ENCODE measurements at places on chromosomes 12 and 14.

DNA sequence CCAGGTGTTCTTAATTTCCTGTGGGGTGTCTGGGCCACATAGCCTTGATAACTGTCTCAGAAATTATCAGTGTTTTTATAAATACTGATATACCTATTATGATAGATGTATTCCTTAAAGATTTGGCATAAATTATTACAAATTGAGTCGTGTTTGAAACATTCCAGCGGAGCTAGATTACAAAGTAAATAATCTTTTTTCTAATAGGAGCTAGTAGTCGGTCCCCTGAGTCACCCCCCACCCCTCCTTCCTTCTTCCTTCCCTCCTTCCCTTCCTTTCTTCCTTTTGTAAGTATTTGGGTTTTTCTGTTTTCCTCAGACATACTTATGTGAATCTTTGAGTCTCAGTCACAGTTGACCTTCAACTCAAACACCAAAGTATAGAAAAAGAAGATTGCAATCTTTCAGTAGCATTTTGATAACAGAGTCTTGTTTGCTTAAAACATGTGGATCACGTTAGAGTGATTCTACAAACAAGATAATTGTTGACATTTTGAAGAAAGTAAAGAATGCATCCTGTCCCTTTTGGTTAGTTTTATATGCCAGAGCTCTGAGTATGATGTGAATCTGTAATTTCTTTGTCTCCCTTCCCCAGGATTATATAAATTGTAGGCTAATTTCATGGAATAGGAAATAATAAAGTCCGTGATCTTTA lies 264.0 kb downstream of the FUT8 start:
- no peak for DNase-seq

- no peak for DNase-seq
Measured at GRCh38 chr12:93288626-93289025, 89.1 kb upstream of the NUDT4 start.

DNA sequence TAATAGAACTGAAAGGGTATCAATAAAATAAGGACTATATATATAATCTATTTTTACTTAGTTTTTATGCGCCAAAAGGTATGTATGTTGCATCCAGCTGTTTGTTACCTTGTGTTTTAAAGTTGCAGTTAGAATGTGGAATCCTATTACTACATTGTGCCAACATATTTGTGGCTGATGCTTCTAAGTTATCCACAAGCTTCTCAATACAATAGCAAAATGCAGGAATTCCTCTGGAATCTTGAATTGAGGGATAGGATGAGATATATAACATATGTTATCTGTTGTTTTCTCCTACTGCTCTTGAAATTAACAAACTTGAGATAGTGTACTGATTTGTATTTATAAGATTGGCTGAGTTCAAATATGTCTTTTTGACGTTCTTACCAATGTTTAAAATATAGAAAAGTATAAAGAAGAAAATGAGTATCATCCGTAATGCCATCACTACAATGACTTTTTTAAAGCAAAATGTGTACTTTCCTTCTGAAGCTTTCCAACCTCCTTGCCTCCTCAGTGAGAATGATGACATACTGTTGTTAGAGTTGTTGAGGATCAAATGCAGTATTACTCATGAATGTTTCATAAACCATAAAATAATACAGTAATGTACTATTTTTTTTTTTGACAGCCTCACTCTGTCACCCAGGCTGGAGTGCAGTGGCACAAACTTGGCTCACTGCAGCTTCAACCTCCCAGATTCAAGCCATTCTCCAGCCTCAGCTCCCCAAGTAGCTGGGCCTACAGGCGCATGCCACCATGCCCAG lies 6.6 kb downstream of the RAP1B start:
- DNase-seq = no peak

GRCh38 chr14:61262082-61262481 lies 19.1 kb downstream of the TMEM30B start:
- DNase-seq = no peak

DNA sequence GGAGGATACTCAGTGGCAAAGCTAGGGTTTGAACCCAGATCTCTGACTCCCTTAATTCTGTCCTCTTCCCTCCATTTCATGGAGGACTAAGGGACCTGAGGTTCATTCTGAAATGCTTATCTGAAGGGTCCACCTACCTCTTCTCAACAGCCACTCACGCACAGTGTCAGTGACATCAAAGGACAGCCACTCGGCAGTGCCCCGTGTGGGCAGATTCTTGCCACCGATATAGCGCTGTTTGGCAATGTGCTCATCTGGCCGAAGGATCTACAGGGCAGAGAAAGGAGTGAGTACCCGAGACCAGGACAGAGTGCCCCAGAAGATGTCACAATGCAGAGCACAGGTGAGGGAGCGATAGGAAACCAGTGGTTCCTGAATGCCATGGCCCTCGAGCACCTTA lies 10.8 kb downstream of the TGFB3 start:
- no peak for DNase-seq

GRCh38 chr12:27554421-27555186 lies 30.6 kb downstream of the PPFIBP1 start:
- no peak for DNase-seq

- no peak for DNase-seq
Measured at GRCh38 chr12:40382217-40382616, 157.4 kb downstream of the LRRK2 start.

DNA sequence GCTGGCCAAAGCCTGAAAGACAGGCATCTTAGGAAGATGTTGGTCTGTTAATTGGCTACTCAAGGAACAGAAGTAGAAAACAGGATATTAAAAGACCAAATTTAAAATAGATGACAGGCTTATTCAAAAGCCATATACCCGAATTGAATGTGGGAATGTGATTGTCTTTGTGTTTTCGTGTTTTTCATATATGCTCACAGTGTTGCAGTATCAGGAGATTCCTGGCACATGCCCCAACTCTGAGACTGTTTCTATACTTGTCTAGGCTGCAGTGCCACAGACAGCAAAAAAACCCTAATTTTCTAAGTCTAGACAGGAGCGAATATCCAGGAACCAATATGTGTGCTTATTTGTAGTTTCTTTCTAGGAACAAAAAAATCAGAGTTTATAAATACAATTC lies 57.4 kb upstream of the KRR1 start:
- DNase-seq = no peak

DNA sequence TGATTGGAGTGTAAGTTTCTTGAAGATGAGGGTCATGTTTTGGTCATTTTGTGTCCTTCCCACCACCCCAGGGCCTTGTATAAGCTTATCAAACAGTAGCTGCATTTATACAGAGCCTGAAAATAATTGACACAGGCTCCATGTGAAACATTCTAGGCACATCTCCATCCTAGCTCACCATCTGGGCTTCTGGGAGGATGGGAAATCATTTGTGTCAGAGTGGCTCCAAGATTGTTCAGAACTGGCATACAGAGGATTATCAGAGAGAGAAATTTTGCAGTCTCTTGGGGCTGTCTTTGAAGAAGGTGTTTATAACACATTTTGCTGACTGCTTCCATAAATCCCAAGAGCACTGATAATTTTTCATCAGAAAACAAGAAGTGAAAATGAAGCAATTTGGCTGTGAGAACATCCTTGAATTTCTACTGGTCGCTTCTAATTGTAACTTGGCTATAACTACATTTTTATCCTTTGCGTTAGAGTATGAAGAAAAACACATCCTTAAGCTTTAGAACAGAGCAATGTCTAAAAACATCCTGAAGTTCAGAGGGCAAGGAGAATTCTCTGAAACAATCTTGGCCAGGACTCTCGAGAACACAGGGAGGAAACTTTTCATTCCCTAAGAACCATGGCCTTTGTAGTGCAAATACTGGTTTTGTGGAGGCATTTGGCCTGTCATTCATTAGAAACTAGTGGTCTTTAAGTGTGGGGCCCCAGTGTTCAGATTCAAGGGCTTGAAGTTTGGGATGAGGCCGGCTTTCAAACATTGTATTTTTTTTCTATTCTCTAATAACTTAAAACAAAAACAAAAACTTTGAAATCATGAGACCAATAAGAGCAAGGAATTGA lies 151.1 kb downstream of the DACT1 start:
- DNase-seq = no peak

- DNase-seq = no peak
Measured at GRCh38 chr14:74586681-74587362, 25.2 kb downstream of the LTBP2 start.

Measured in NCI-H187 (cell line).